ENCODE measurements at places on chromosomes 12 and 14.

DNA sequence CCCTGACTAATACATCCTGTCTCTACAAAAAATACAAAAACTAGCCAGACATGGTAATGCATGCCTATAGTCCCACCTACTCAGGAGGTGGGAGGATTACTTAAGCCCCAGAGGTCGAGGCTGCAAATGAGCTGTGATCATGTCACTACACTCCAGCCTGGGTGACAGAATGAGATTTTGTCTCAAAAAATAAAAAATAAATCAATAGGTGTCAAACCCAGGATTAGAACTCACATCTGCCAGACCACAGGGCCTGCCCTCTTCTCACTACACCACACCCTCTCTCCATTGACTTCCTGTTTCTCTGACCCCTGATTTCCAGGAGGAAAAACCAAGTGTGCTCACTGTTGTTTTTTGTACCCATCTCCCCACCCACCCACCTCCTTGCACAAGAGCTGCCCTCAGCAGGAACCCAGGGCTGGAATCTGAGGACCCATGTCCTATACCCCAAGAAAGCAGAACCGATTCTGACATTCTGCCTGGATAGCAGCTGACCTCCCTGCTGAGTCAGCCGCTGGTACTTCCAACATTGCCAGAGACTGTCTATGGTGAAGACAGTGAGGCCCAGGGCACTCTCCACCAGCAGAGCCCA, 6.2 kb downstream of the CMKLR1 start:
- DNase-seq: no peak

DNA sequence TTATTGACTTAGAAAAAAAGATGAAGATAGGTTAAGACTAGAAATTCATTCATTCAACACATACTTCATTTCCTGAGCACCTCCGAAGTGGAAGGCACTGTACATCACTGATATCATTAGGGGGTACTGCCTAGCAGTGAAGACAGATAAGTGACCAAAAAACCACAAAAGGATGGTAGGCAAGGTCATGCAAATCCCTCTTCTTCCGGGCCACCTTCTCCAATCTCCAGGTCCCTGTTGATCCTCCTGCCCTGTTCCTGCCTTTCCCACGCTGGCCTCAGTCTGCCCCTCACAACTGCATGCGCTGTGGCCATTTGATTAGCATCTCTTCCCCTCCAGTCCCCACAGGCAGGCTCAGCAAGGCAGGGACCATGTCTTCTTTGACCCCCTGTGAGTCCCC, 60.8 kb downstream of the SETD3 start:
- no peak for DNase-seq

DNA sequence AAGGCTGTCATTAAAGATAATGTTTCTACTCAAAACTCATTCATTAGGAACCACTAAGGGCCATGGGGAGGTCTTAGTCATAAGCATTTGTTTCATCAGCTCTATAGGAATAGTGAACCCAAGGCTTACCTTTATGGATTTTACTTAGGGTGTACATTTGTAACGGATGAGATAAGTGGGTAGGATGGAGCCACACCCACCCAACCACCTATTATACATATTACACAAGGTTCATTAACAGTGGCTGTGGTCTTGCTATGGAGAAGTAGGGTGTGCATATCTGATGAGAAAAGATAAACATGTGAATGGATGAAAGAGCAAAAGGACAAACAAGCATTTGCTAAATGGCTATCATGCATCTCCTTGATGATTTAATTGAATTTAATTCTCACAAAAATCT, 39.6 kb upstream of the ITPR2 start:
- DNase-seq: no peak

- no peak for DNase-seq
Measured at GRCh38 chr14:54211551-54212308, 185.1 kb upstream of the CDKN3 start.

DNA sequence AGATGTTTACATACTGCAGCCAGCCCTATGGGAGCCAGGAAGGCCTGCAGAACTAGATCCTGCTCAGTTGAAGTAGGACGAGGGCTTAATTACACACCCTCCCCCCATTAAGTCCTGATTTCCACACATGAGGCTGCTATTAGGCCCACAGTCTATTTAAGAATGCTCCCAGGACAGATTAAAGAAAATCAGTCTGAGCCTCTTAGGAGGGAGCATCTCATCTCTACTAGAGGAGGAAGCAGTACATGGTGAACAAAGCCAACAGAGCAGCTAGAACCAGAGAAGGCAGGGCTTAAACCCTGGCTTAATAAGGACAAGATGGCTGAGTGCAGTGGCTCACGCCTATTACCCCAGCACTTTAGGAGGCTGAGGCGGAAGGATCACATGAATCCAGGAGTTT, 55.8 kb upstream of the ARHGAP5 start:
- no peak for DNase-seq

DNA sequence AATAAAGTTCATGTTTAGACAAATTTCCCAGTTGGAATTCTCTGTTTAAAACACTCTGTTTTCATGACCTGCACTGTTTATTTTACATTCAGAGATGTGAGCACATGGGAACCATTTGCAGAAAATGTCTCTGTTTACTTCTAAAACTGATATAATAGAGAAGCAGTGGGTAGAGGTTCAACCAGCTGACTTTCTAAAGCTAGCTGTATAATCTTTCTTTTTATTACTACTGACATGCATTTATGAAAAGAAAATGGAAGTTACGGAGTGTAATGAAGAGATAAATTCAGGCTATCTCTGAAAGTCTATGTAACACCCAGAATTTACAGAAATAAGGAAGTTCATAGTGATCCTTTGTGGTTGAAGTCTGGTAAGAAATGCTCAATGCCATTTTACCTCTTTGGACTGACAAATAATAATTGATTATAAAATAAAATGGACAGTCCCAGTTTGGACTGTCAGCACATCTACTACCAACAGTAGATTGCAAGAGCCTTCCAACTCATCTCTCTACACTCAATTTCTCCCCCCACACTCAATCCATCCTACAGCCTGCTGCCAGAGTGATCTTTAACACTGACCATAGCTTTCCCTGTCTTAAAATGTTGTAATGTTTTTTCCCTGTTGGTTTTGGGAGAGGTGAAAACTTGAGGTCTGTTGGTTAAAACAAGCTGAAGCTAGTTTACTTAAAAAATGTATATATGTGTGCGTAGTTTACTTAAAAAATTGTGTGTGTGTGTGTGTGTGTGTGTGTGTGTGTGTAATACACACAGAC, 137.4 kb downstream of the AEBP2 start:
- DNase-seq: no peak

- DNase-seq: peak; percentile 13
Measured at GRCh38 chr14:53399057-53399456, 245.9 kb upstream of the DDHD1 start.

GRCh38 chr12:130792821-130793553, 46.1 kb downstream of the STX2 start:
- DNase-seq: no peak

DNA sequence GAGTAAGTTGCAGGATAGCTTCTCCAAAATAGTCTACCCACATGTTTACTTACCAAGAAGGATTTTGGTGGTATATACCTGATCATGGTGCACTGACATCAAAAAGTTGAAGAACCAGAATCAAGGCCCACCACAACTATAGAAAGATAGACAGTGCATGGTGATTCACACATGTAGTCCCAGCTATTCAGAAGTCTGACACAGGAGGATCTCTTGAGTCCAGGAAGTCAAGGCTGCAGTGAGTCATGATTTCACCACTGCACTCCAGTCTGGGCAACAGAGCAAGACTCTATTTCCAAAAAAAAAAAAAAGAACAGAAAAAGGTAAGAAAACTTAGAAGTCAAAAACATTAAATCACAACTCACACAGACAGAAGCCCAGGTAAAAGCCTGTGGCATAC, 422.2 kb upstream of the FOXG1 start:
- DNase-seq: no peak

- DNase-seq: no peak
Measured at GRCh38 chr14:38951451-38951850, 151.6 kb downstream of the SEC23A start.

GRCh38 chr12:118164798-118165486, 29.0 kb downstream of the PEBP1 start:
- DNase-seq: peak; percentile 50

- no peak for DNase-seq
Measured at GRCh38 chr12:57840726-57841125, 5.8 kb downstream of the CTDSP2 start.

- no peak for DNase-seq
Measured at GRCh38 chr12:46227616-46228015, 41.2 kb downstream of the SLC38A1 start.

GRCh38 chr14:98868866-98869265, 403.1 kb downstream of the BCL11B start:
- no peak for DNase-seq

DNA sequence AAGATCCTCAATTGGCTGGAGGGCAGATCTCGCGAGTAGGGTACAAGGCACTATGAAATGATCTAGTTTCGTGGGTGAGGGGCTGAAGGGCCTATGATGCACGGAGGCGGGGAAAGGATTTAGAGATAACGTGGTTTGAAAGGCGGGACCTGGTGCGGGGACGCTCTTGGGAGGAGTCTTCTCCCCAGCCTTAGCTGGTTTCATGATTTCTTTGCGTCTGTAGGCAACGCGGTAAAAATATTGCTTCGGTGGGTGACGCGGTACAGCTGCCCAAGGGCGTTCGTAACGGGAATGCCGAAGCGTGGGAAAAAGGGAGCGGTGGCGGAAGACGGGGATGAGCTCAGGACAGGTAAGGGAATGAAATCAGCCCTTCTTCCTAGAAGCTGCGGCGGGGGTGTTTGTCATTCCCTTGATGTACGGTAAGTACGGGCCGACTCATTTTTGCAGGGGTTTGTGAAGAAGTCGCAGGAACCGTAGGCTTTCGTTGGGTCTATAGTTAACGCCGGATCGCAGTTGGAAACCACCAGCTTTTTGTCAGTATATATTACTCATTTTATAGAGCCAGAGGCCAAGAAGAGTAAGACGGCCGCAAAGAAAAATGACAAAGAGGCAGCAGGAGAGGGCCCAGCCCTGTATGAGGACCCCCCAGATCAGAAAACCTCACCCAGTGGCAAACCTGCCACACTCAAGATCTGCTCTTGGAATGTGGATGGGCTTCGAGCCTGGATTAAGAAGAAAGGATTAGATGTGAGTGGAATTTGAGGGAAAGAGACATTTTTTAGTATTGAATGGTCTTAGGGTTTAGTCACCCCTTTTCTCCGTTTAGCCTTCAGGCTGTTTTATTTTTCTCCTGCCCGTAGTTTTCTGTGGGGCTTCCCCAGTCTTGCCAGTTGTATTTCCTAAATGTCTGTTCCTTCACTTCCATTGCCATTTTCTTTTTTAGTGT, 602 bp downstream of the APEX1 start:
- DNase-seq: peak; percentile 49

DNA sequence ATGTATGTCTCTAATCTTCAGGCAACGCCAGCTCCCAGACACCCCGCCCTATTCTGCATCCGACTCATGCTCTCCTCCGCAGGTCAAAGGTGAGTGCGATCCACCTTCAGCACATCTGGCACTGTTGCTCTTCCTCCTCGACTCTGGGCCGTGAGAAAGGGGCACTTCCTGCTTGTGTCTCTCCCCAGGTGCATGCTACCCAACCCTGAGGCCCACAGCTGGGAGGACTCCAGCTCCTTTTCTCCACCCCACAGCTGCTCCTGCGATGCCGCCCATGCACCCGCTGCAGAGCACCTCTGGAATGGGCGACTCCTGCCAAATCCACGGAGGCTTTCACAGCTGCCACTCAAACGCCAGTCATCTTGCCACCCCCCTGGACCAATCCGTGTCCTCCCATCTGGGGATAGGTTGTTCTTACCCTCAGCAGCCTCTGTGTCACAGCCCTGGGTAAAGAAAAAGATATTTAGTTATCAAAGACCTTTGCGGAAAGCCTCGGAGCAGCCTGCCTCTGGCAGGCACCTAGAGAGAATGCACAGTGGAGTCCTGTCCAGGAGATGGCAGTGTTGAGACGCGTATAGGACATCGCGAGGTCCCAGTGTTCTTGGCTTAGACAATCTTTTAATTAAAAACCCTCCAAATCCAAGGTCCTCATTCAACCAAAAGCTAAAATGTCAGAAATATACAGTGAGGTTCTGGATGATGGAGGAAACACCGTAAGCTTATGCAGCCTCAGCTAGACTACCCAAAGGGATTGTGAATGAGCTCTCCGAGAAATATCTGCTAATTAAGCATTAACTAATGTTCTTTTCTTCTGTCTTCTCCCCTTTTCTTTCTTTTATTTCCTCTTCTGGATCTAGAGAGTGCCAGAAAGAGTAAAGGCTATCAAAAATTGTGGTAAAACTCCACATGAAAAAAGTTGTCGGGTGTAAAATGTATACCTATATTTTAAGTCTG, 54.3 kb downstream of the MYRFL start:
- peak; percentile 75 for DNase-seq

DNA sequence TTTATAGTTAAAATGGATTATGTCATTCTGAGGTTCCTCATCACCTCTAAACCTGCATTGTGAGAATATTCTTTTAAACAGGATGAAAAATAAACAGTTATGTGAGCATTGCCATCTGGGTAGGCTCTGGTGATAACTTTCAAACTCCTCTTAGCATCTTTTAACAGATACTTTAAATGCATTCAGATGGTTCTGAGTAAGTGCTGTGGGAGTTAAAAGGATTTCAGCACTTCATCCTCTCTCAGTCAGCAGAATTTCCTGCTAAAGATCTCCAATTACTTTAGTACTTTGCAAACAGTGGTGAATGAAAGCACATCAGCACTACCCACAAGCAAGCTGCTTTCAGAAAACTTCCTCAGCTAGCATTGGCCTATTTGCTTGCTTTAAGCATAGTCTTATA, 59.3 kb upstream of the TMTC1 start:
- DNase-seq: no peak

GRCh38 chr12:4308334-4308950, 12.6 kb upstream of the TIGAR start:
- DNase-seq: no peak

- no peak for DNase-seq
Measured at GRCh38 chr14:51020024-51020710, 74.7 kb downstream of the TRIM9 start.

DNA sequence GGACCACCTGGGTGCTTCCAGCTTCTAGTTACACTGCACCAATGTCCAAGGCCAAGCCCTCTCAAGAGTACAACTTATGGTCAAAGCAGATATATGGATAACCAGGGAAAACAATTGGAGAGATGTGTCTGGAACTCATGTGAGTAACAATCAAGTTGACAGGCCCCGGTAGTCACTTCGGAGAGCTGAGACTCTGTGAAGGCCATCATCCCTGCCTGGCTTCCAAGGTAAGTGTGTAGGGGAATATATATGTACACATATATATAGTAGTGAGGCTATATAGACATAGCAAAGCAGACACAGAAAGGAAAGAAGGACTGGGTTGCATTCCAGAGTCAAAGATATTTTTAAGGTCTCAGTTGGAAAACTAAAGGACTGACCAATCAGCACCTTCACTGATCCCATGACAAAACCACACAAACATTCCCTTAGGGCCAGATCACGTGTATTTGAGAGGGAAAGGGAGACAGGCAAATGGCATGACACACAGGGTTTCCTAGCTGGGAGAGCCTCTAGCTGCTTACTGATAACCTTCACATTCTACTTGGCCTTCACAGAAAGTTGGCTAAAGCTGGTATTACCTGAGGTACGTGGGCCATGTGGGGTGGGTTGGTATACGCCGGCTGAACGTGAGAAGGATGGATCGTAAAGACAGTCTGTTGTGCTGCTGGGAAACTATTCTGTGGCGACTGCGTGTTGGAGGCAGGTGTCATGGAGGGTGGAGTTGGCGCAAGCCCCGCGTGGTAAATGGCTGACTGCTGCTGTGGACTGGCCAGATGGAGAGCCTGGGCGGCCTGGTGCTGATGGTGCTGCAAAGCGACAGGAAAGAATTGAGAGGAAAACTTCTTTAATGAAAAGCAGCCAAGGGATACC, 50.0 kb downstream of the SH2B3 start:
- no peak for DNase-seq

- no peak for DNase-seq
Measured at GRCh38 chr12:113479216-113479589, 7.5 kb upstream of the LHX5 start.

- DNase-seq: no peak
Measured at GRCh38 chr12:57716305-57716704, 22.2 kb downstream of the AGAP2 start.

All from HEK293T (cell line).